ENCODE measurements at places on chromosomes 3 and 15.

- no peak for DNase-seq
Measured at GRCh38 chr15:42457445-42458442, 33.2 kb downstream of the ZNF106 start.

DNA sequence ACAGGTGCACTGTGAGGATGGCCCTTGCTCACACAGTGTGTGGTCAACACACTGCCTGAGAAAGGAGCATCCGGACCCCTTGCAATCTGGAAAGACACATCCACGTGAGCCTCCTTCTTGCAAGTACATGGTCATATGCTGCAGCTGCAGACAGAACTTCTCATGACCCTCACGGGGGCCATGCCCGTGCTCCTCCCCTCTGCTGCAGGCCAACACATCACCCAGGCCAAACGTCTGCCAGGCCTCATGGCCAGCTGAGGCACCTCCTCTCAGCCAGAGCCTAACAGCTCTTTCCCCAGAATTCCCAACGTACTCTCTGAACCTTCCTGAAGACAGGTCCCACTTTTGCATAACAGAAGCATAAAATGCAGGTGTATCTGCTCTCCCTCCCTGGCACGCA is 25.3 kb downstream of the SLC41A3 start:
- DNase-seq = no peak

GRCh38 chr3:124441766-124442165 is 288.5 kb upstream of the UMPS start:
- DNase-seq = no peak

- no peak for DNase-seq
Measured at GRCh38 chr3:185405243-185405642, 42.3 kb downstream of the MAP3K13 start.

DNA sequence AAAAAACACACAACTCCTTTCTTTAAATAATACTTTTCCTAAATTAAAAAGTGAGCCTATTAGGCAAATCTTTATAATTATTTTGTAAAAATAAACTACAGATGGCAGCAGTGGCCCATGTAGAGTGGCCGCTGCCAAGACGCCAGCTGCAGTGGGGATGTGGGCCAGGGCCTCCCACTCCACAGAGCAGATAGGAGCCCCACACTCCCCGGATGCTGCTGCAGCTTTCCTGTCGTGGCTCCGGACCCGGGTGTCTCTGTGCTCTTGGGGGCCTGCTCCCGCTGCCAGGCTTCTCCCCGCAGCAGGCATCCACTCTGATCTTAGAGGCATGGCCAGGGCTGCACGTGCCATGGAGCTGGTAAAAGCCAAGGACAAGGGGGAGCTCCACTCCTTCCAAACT is 67.5 kb downstream of the PROS1 start:
- no peak for DNase-seq

DNA sequence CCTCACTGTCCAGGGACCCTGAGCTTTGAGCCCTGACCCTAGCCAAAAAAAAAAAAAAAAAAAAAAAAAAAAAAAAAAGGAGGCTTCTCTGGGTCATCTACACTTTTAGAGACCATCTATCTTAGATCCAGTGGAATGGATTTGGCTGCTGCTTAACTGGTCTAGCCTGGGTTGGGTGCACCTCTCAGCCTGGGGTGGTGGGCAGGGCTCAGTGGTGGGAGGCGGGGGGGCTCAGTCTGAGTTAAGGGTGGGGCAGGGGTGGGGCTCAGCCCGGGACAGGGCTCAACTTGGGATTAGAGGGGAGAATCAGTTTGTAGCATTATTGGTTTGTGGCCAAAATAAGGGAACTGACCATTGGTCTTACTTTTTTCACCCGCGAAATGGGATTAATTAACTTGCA is 139.2 kb downstream of the TPRA1 start:
- DNase-seq = no peak

DNA sequence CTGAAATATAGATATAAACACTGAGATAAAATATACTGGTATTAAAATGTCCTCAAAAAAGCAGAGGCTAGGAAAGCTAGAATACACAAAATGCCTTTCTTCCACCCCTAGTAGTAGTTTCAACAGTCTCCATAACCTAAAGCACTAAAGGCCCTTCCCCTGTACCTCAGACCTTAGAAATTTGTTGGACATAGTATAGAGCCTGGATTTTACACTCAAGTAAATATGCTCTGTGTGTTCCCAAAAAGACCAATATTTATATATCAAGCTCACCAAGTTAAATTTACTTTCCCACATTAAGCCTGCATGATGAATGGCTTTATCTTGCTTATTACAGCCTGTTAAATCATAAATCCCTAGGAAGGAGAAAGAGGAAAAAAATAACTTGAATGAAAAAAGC is 378.7 kb upstream of the AZI2 start:
- DNase-seq = no peak
